Endothelial cell (in vitro differentiated cells): ENCODE measurements at places on chromosomes 3 and 15.
A peak's percentile ranks its signal among the peaks of the same experiment; 100 is the strongest.

DNA sequence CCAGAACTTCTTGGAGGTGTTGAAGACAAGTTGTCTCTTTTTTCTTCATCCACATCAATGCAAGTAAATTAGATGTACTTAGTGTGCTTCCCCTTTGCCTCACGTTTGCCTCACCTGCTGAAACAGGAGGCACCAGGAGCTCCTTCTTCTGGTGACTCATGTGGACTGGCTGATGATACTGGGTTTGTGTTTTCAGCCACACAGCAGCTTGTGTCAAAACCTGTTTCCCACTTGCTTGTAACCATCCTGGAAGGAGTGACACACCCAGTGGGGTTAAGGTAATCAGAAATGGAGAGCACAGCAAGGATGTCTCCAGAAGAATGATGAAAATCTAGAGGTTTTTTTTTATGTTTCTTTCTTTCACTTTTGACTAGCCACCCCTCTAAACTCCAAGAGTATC lies 143.3 kb upstream of the RBMS3 start:
- DNase-seq: no peak

DNA sequence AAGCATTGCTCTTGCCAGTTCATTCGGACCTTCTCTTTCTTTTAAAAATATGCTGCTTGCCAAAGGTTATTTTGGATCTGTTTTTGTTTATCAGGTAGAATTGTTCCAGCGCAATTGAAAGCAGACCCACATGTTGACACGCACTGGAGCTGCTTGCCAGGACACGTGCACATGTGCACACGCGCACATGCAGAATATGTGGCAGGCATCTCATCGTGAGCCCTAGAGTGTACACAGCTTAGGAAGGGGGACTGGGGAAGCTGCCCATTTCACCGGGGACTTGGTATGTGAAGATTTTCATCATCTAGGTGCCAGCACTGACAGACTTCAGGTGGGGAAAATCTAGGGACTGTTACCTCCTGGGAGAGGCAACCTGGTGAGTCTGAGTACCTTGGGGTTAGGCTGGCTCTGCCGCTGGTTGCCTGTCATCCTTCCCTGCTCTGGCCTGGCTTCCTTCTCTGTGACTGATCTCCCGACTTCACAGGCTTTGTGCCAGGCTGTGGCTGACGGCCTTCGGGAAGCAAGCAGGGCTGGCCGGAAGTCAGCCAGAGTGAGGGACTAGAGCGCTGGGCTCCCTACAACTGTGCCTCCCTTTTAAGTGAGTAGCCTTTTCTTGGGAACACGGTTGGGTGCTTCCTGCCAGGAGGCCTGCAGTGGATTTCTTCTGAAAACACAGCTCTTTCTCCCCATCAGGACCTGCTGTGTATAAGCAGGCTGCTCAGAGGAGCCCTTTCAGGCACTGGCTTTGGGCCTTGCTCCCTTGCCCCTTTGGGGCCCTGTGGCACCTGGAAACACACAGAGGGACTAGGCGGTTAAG lies 129.3 kb downstream of the EEFSEC start:
- DNase-seq: no peak

DNA sequence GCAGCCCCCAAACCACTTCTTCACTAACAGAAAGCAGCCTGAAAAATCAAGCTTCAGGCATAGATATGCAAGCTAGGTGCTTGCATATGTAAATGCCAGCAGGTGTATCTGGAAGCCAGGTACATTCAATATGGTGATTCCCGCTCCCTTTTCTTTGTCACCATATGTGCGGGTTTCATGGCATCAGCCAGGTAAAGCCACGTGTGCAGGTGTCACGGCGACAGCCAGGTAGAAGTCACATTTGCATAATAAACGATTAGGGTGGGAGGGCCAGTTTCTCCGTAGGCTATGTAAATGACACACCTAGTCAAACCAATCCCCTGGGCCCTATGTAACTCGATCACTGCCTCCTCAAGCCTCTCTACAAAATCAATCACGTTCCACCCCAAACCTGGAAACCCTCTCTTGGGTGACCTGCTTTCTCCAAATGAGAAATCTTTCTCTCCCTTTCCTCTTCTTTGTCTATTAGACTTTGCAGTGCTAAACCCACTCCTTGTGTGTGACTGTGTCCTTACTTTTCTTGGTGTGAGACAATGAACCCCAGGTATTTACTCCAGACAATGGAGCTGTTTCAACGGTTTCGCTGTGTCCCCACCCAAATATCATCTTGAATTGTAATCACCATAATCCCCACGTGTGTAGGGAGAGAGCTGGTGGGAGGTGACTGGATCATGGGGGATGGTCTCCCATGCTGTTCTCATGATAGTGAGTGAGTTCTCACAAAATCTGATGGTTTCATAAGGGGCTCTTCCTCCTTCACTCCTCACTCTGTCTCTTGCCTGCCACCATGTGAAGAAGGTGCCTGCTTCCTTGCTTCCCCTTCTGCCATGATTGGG lies 44.6 kb downstream of the ONECUT1 start:
- DNase-seq: no peak

DNA sequence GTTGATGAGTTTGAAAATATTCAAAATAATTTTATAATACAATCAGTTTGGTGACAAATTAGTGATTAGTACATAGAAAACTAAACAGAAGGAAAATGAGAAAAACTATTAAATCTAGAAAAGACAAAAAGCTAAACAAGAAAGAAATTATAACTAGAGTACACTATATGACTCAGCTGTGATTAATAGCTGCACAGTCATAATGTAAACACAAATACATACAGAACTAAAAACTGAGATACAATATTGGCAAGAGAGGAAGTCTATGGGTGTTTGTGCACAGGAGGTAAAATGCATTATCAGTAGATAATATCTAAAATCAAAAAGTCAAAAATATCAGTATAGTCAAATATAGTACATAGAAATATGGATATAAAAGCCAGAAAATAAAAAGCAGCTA lies 80.7 kb upstream of the PCSK6 start:
- no peak for DNase-seq

GRCh38 chr3:126014252-126014651 lies 45.3 kb downstream of the ROPN1B start:
- no peak for DNase-seq

GRCh38 chr3:107384907-107385306 lies 7.7 kb downstream of the CCDC54 start:
- DNase-seq: no peak

GRCh38 chr15:73944161-73945129 lies 18.2 kb downstream of the LOXL1 start:
- no peak for DNase-seq

DNA sequence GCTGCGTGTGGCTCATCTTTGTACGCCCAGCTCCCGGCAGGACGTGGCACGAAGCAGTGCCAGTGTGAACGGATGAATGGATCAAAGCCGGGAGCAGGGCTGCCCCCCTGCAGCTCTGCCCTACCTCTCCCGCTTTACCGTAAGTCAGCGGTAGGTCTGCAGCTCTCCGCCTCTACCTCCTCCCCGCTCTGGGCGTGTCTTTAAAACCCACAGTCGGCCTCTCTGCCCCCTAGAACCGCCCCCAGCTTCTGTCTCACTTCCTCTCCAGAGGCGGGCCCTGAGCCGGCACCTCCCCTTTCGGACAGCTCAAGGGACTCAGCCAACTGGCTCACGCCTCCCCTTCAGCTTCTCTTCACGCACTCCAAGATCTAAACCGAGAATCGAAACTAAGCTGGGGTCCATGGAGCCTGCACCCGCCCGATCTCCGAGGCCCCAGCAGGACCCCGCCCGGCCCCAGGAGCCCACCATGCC lies at the start of gene PML:
TSS of gene PML (plus strand) at position 304 of the 471 bp plus-strand sequence. CDS start at position 401, 97 bp downstream.
- peak; percentile 88 for DNase-seq

DNA sequence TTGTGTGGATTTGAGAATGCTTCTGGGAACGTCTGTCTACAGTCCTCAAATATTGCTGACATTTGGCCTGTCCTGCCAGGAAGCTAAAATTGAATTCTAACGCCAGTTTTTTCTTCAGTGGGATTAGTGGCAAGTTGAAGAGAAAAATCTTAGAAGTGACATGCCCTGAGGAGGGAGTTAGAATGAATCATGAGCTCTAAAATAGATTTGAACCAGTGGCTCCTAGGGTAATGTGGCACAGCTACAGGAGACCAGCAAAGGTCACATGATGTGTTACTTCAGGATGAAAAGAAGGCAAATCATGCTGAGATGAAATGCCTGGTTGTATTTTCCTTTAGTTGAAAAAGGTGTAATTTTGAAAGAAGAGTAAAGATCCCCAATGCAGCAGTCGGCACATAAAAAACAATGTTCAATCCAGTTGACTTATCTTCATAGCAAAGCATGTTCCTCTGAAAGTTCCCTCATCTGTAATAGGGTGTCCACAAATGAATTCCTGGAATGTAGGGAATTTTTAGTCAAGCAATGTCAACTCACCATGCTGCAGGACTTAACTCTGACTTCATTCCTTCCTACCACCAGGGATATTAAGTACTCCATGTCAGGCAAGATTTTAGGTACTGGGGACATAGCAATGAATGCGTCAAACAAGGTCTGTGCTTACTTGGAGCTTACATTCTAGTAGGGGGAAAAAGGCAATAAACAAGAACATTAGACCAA lies 171.6 kb downstream of the CADPS start:
- no peak for DNase-seq

DNA sequence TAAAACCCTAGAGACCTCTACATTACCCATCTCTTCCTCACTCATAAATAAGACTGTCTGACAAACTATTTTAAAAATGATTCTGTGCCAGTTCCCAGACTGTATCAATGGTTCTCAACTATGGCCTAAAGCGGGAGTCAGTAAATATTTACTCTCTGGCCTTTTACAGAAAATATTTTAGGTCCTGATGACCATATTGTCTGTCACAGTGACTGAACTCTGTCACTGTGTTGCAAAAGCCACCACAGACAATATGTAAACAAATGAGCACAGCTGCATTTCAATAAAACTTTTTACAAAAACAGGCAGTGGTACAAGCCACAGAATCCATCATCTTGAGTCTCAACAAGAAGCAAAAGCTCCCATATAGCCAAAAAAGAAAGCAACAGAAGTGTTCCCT lies 45.4 kb downstream of the PLOD2 start:
- no peak for DNase-seq

DNA sequence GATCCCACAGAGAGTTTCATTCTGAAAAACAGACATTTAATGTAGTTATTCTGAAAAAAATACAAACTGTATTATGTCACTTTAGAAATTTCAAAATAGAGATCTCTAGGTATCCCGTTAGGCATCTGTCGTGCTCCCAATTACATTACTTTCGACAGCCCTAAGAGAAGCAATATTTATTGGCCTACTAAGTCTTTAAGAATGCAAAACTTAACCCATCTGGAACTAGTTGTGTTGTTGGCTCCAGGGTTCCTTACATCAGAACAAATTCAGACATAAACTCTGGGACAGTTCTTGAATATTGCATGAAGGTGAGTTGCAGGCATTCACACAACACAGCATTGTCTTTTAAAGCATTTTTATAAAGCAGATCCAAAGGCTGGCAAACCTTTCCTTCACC lies 498.4 kb downstream of the FHIT start:
- DNase-seq: no peak

- DNase-seq: no peak
Measured at GRCh38 chr15:48693484-48693883, 48.0 kb upstream of the FBN1 start.

DNA sequence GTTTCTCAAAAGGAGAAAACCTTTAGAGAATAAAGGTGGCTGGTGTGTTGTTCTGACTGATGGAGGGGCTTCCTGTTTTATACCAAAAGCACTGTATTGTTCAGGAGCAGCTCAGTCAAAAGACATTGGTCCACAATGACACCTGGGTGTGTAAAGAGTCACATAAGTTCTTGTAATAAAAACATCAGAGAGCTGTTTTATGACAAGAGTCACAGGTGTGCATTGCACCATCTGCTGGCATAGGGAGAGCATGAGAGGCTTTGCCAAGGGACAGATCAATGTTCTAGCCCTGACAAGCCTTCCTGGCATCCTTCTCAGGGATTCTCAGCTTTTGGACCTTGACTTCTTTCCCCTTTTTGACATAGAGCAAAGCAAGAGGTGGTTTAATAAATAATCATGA lies 20.4 kb downstream of the ARPP21 start:
- no peak for DNase-seq

GRCh38 chr3:13273604-13274105 lies 146.5 kb downstream of the NUP210 start:
- DNase-seq: no peak

- no peak for DNase-seq
Measured at GRCh38 chr3:76826861-76827260, 213.0 kb upstream of the ROBO2 start.

DNA sequence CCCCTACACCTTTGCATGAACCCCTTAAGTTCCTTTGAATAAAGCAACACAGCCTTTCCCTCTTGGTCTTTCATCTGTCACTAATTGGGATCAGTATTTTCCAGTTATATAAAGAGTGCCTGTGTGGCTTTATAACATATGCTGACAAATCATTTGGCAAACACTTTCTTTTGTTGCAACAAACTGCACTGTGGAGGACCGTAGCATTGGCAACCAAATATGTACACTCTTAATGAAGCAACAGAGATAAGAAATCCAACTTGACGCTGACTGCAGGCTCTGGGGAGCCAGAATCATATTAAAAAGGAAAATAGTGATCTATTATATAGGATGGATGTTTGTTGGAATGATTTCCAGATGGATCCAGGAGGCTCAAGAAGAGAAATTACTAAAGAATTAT lies 120.1 kb upstream of the PRICKLE2 start:
- DNase-seq: no peak

GRCh38 chr15:74892931-74893330 lies 3.1 kb downstream of the MPI start:
- DNase-seq: no peak

DNA sequence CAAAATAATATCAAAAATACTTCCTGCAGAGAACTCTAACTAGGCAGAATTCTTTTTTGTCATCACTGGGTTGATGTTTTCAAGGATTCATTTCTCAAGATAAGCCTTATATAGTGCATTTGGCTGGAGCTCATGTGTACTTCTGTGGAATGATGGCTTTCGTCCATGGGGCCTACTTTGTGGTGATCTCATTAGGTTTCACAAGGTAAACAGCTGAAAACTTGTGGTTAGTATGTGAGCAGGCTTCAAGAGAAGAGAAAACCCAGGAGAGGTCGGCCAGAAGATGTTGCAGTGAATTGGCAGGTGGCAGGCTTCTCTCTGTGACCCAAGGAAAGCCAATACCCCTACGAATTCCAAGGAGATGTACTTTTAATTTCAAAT lies 121.4 kb upstream of the PHLDB2 start:
- DNase-seq: no peak

- DNase-seq: no peak
Measured at GRCh38 chr3:54900838-54901591, 26.8 kb downstream of the LRTM1 start.

DNA sequence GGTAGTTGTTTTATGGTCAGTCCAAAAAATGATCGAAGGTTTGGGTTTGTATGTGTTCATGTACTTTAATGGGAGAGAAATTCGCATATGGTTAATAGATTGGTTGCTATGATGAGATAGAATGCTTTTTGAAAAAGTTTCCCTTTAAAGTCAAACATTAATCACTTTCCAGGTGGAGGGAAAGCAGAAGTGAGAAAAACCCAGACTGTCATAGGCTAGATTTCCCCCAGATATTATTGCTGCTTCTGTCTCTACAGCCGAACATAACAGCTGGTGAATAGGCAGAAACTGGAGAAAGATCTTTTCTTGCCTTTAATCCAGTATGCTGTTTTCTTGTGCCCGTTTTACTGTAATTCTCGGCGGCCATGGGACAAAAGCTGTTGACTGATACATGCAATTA lies 287.6 kb downstream of the SOX2 start:
- DNase-seq: no peak

- no peak for DNase-seq
Measured at GRCh38 chr3:128435058-128435457, 31.6 kb downstream of the DNAJB8 start.

- no peak for DNase-seq
Measured at GRCh38 chr15:48582452-48583247, 62.9 kb downstream of the FBN1 start.

GRCh38 chr3:11820531-11821041 lies 26.1 kb downstream of the TAMM41 start:
- DNase-seq: no peak

- peak; percentile 82 for DNase-seq
Measured at GRCh38 chr3:116770815-116771450, 61.4 kb downstream of the TUSC7 start.
